ENCODE measurements at places on chromosomes 2 and 18.
A peak's percentile ranks its signal among the peaks of the same experiment; 100 is the strongest.

- DNase-seq: no peak
These were observed 401.6 kb downstream of the CLIP4 start for GRCh38 chr2:29516767-29517166.

GRCh38 chr2:121187351-121187981, 97.5 kb downstream of the TFCP2L1 start:
- DNase-seq: no peak

- DNase-seq: no peak
These were observed 195.5 kb downstream of the ANKRD30B start for GRCh38 chr18:14943486-14943885.

GRCh38 chr2:172909454-172909853, 166.2 kb upstream of the MAP3K20 start:
- DNase-seq: no peak

DNA sequence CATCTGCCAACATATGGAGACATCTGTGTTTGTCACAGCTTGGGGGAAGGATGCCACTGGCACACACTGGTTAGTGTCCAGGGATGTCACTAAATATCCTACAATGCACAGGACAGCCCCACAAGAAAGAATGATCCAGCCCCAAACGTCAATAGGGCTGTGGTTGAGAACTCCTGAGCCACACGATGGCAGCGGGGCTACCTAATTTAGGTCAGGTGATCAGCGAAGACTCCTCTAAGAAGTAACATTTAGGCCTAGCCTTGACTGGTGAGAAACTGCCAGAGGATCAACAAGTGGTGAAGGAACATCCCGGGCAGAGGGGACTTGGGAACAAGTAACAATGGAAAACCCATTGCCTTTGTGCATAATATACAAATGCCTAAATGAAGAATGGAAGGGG, 5.0 kb upstream of the TGIF1 start:
- DNase-seq: no peak

DNA sequence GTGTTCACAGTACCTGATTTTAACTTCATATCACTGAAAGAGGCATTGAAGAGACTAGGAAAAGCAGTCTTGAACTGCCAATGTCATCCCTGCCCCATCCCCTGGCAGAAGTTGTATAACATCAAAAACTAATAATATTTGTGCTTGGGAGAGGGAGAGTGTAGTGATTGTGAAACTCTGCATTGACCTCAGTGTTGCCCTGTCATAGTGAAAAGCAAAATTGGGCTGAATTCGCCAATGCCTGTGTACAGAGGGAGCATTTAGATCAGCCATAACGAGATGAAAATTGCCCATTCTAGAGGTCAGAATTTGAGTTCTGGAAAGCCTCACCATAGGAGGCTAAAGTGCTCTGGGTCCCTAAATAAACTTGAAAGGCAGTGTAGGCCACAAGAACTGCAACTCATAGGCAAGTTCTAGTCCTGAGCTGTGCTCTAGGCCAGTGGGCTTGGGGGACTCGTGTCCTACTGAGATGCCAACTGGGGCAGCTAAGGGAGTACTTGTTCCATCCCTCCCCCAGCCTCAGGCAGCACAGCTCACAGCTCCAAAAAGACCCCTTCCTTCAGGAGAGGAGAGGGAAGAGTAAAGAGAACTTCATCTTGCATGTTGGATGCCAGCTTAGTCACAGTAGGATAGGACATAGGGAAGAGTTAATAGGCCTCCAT, 855.6 kb downstream of the TSN start:
- DNase-seq: no peak

- DNase-seq: no peak
These were observed 640.1 kb upstream of the FSHR start for GRCh38 chr2:49794396-49794795.

DNA sequence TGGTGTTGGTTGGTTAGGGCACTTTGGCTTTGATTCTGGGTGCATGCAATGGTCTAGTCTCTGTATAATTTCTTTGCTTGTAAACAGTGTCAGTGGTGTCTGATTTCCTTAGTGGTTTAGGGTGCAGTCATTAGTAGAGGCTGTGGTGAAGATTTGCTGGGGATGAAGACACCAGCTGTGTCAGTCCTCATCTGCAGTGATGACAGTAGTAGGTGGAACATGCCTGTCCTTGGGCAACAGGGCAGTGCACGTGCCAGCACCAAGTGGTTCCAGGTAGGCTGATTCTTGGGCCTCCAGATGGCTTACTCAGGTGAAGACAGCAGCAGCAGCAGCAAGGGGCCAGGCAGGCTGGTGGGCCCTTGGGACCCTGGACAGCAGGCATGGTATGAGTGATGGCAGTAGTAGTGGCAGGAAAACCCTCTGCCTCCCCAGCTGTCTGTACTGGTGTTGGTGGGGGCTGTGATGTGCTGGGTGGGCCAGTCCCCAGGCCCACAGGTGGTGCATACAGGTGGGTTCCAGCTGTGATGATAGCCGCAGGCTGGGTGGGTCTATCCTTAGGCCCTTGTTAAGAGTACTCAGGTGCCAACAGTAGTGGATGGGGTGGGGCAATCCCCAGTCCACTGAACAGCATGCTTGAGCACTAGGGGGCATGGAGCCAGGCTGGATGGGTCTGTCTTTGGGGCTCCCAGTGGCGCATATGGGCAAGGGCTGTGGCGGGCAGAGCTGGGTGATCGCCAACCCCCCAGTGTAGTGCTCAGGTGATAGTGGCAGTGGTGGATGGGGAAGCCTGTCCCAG, 140.7 kb upstream of the THUMPD2 start:
- no peak for DNase-seq

- no peak for DNase-seq
These were observed 357.9 kb downstream of the DPP10 start for GRCh38 chr2:114800371-114800770.

DNA sequence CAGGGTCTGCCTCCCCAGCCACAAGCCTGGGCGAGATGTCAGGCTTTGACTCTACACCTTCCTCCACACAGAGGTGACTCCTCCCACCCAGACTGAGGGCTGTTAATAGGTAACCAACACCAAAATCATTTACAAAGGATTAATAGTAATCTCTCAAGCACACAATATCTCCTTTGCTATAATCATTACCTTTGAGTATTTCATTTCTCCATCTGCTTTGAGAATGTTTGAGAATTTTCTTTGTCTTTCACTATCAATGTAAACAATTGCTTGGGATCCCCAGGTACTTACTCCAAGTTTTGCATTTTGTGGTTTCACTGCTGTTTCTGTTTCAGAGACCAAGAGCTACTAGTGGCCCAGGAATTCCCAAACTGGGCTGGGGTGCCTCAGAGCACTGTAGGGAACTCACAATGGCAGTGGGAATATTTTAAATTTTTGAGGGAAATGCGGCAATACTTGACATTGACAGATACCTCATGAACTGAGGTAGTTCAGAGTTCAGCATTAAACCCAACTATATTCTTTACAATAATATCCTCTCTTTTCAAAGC, 166.4 kb upstream of the MGAT5 start:
- no peak for DNase-seq

- DNase-seq: no peak
These were observed 109.1 kb downstream of the CPO start for GRCh38 chr2:207048416-207048815.

- DNase-seq: no peak
These were observed 252.4 kb downstream of the RNF144A start for GRCh38 chr2:7169593-7169992.

DNA sequence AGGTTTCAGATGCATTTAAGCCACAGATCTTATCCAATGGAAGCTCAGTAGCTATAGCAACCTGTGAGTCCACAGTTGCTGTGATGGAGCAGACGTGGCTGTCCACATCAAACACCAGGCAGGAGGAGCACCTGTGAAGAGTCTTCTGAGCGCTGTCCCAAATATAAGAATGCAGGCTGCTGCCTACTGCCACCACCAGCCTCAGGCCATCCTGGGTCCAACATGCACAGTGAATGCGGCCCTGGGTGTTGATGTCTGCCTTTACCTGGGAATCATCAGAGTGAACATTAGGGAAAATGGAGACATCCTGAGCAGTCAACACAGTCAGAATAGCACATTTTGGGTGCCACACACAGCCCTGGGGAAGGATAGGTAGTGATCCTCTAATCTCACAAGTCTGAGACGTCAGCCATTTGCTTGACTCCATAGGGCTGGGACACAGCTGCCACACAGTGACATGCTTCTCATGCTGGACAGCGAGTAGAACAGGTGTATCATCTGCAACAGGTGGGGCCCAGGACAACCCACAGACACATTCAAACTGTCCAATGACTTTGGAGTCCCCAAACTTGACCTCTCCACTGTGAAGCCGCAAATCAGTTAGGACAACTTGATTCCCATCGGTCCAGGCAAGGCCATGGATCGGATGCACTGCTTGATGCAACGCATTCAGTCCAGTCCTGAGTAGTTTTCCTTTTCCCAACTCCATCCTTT, 8.2 kb downstream of the WDCP start:
- DNase-seq: no peak

DNA sequence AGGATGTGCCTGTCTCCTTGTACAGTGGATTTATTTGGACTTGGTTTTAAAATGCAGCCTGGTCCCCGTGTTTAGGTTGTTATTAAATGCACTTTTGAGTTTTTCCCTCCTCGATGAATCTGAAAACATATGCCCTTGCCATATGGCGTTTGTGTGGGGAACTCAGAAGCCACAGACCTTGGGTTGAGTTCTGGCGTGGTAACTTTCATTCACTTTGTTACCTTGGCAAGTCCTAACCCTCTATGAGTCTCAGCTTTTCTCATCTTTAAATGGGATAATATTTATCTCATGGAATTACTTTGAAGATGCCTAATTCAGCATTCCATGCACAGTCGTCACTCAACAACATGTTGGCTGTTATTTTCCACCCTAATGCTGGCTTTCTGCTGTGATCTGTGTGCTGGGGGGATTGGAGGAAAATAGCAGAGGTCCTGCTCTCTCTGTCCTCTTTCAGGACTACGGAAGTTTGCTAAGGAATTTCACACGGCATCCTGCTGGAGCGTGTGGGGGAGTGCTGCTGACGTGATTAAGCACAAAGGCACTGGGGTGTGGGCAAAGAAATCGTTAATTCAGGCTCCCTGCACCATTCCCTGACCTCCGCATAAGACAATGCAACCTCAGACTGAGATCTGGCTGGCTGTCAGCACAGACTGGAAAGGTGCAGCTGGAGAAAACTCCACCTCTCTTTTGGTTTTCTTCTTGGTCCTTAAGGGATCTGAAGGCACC, 61.7 kb downstream of the LDLRAD4 start:
- no peak for DNase-seq

- DNase-seq: no peak
These were observed 60.0 kb downstream of the TMEM131 start for GRCh38 chr2:97935719-97936161.

GRCh38 chr2:65057391-65058052, 1.3 kb downstream of the CEP68 start:
- DNase-seq: peak; percentile 75

- DNase-seq: no peak
These were observed 36.5 kb upstream of the DLX1 start for GRCh38 chr2:172048508-172049503.

DNA sequence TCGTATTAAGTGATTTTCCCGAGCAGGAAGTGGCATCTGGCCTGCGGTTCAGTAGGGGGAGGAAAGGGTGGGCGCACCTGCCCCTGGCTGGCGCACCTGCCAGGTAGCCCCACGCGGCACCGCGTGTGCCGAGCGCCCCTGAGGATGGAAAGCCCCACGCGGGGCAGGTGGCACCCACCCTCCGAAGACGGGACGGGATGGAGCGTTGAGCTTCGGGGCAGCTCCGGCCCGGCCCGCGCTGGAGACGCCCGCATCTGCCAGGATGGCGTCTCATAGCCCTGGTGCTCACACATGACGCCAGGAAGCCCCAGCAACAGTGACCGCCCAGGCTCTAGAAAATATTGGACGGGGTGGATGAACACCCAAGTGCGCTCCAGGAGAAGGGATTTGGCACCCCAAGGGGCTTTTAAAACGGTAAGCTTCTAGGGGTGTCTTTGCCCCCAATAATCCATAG, 2.5 kb upstream of the NFATC1 start:
- peak; percentile 55 for DNase-seq

DNA sequence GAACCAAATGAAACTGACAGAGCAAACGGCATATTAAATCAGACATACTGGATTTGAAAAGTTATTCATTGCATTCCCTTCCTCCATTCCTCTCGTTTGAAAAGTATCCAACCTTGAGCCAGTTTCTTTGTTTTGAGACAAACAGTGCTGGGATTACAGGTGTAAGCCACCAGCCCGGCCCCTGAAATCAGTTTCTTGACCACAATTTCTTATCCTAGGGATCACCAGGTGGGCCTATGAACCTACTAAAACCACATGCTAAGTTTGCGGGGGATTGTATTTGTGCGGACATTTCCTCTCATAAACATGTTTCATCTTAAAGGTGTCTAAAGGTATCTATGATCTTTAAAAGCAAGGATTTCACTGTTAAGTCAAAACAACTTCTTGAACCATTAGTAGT, 11.6 kb downstream of the PTPN2 start:
- no peak for DNase-seq

GRCh38 chr2:193518041-193518817, 1323.5 kb upstream of the TMEFF2 start:
- DNase-seq: no peak

- no peak for DNase-seq
These were observed 463.8 kb upstream of the SLC8A1 start for GRCh38 chr2:40915651-40916050.

DNA sequence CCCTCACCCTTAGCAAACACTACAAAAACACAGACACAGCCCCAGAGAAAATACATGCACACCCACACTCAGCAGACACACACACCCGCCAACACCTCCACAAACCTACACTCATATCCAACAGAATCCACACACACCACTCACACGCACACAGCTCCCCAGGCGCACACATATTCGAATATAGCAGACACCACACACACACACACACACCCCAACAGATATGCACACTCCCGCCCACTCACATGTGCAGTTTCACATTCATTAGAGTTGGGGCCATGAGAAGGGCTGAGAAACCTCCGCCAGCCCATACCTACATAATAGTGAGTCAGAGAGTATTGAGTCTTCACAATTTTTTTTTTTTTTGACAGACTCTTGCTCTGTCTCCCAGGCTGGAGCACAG, 29.4 kb upstream of the NOTO start:
- no peak for DNase-seq

DNA sequence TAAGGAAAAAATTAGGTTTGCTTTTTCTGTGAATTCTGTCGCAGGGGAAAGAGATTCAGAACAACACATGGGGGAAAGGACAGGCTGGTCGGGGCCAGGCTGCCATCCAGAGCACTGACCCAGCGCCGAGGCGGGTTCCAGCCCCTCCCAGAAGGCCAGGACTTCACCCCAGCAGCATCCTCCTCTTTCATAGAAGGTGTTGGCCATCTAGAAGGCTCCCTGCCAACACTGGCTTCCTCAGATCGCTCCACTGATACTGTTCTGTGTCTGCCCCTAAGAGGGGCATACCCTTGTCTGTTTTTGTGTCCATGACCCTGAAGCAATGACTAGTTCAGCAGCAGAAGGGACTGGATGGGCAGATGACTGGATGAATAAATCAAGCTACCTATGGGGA, 144.5 kb downstream of the HDAC4 start:
- no peak for DNase-seq

GRCh38 chr2:51723691-51724090, 691.8 kb upstream of the NRXN1 start:
- no peak for DNase-seq

DNA sequence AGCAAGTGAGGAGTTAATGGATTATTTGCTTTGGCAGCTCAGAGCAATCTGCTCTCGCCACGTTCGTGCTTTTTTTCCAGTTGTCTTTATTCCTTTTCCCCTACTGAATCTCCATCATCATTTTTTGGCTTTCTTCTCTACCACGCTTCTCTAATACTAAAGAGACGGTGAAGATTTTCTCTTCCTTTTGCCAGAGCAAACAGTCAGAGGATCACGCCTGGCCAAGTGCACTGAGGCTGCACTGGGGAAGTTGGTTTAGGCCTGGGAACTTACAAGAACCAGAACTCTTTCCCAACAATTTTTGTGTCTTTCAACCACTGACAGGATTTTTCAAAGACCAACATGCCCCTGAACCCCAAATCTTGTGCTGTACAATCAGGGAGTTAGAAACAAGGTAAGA, 172.3 kb downstream of the PID1 start:
- no peak for DNase-seq

All from Karpas-422 (cell line).